ENCODE measurements at places on chromosomes 5 and 9.

- no peak for DNase-seq
These were observed 87.5 kb upstream of the SSBP2 start for GRCh38 chr5:81838307-81838906.

DNA sequence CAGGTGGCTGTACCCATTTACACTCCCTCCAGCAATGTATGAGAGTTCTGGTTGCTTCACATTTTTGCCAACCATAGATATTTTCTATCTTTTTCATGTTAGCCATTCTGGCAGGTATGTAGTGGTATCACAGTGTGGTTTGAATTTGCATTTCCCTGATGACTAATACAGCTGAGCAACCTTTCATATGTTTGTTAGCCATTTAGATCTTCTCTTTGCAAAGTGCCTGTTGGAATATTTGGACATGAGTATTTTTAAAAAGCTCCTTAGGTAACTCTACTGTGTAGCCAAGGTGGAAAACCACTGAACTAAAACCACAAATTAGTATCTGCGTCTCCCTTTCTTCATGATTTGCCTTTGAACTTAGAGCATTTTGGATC is 31.9 kb downstream of the IRF1 start:
- no peak for DNase-seq

GRCh38 chr5:148012801-148013200 is 51.0 kb upstream of the SPINK5 start:
- DNase-seq, result no peak

DNA sequence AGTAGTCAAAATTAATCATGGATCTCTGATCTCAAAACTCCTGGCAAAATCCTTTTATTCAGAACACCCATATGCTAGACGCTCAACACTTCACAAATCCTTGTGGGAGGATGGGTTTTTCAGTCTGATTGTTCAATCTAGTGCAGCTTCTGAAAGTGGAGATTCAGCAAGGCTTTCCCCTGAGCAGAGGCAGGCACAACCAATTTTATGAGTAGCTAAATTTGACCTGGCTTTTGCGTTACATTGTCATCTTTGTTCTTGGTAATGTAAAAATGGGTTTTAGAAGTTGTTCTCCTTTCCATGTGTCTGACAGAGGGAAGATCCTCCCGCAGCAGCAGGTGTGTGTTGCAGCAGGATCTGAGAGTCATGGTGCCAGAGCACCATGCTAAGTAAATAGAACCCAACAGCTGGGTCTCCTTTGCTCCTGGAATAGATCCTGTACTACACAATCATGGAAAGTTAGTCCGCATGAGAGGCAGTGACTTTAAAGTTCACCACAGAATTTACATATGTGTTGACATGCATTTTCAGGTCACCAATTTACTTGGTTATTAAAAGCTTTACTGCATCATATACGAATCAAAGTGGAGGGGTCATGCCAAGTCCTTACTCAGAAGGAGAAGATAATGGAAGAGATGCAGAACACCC is 70.1 kb upstream of the MEF2C start:
- no peak for DNase-seq

DNA sequence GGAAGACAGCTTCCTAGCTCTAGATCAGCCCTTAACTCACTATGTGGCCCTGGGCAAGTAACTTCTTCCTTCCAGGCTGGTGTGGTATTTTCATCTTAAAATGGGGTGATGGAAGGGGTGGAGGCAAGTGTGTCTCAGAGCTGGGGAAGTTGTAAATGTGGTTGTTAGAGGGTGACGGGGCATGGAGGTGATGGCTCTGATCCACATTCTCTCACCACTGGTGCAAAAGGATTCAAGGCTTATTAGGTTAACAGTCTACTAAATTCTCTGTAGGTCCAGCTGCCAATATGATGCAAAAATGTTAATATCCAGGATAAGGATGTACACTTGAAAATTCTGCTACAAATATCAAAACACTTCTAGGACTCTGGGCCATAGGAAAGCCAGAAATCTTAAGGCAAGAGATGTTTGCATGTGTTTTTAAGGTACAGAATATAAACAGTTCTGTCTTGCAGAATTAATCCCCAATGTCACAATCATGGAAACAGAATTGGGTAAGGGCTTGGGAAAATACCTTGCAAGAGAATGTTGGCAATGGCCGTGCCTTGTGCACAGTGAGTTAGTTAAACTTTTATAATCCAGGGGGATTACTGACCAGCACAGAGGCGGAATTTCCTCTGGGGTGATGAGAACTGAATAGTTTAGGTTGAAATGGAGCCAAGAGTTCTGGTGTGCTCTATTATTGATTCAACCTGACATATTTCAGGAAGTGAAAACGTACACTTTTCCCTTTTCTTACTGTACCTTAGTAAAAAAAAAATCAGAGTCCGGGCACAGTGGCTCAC is 19.8 kb downstream of the TNFSF15 start:
- DNase-seq, result peak; percentile 26

- no peak for DNase-seq
These were observed 780.1 kb upstream of the DMAC1 start for GRCh38 chr9:8579661-8580060.

DNA sequence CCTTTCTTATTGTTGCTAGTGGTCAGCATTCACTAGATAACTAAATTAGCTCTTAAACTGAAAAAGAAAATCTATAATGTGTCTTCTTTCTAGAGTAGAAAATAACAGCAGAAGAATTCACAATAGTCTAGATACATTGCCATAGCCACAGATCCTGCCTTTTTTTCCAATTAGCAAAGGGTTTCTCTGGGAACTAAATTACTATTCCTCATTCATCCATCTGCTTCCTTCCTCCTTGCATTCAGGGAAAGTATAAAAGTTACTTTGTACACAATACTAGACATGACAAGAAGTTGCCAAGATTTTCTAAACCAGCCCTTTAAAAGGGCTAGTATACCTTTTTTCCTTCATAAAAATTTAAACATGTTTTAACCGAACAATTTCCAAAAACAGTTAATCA is 21.2 kb upstream of the WDR41 start:
- DNase-seq, result no peak

- DNase-seq, result no peak
These were observed 917.6 kb upstream of the DMAC1 start for GRCh38 chr9:8717146-8717545.

- DNase-seq, result no peak
These were observed 57.9 kb downstream of the PBX3 start for GRCh38 chr9:125805057-125805456.

DNA sequence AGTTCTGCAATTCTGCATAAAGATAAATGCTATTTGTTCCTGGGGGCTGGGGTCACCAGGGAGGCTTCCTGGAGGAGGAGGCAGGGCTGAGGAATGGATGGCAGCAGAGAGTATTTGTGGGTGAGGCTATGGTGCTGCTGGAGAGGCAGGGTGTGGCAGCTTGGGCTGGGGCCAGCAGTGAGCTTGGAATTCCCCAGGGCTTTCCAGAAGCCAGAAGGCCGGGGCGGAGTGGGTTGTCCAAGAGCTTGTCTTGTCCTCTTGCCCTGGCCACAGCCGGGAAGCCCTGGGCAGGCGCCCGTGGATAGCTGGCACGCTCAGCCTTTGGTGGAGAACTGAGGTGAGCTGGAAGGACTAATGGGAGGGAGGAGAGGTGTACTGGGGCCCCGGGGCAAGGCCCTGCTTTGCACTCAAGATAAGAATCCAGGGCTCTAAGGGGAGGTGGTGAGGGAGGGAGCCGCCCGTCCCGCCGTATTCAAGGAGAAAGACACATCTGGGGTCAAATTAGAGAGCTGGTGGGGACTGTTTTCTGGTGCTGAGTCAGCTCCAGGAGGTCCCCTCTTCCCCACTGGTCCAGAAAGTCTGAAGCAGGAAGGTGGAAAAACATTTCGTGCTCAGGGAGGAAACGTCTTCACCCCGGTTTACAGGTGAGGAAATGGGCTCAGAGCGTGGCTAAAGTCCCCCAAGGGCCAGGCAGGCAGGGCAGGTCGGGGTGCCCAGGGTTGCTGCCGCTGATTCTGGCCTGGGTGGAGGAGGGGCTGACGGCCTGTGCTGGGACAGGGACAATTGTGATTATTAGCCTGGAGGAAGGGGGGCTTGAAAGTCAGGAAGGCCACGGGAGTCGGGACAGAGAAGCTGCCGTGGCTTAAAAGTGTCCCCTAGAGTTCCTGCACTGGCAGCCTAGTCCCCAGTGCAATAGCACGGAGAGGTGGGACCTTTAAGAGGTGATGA is 26.9 kb upstream of the CNOT6 start:
- no peak for DNase-seq

DNA sequence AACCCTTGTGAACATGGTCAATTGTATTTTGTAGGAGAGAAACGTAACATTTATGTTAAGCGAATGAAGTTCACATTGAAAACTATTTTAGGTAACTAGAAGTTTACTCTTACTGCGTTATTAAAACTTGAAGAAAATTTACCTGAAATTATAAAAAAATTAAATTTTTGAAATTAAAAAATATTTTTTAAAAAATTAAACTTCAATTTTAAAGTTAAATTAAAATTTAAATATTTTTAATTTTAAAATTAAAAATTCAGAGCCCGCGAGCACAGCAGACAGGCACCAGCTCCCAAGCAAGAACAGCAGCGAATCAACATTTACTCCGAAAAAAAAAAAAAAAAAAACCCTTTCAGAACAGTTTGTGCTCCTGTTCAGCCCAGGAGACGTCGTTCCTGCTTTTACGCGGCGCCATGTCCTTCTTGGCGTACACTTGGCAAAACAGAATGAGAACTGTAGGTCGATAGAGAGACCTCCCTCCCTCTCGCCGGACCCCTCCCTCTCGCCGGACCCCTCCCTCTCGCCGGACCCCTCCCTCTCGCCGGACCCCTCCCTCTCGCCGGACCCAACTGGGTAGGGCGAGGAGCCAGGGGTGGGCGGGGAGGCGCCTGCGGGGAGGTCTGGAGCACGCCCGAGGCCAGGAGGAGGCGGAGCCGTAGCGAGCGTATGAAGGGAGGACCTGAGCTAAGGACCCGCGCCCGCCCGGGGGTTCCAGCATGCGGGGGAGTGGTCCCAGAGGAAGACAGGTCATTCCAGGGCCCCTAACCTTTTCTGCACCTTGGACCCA is 235.8 kb downstream of the ROR2 start:
- no peak for DNase-seq

- no peak for DNase-seq
These were observed 12.2 kb downstream of the CCT5 start for GRCh38 chr5:10262121-10262774.

- DNase-seq, result no peak
These were observed 12.2 kb upstream of the RAPGEF6 start for GRCh38 chr5:131647048-131647769.

DNA sequence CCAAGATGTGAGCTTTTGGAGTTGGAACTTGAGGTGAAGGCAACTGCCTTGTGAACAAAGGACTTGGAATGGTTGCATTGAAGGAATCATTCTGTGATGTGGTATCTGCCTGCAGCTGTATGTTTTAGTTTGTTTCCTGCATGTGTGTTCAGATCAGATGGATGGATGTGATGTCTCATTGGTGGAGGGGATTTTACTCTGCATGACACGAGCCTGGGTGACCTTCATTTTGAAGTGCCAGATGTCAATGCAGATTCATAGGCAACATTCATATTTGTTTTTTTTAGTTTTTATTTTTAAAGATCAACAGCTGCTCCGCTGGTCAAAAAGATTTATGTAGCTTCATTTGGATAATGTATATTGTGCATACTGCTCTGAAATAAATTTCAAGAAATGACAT is 13.5 kb downstream of the FBXL7 start:
- peak; percentile 7 for DNase-seq

DNA sequence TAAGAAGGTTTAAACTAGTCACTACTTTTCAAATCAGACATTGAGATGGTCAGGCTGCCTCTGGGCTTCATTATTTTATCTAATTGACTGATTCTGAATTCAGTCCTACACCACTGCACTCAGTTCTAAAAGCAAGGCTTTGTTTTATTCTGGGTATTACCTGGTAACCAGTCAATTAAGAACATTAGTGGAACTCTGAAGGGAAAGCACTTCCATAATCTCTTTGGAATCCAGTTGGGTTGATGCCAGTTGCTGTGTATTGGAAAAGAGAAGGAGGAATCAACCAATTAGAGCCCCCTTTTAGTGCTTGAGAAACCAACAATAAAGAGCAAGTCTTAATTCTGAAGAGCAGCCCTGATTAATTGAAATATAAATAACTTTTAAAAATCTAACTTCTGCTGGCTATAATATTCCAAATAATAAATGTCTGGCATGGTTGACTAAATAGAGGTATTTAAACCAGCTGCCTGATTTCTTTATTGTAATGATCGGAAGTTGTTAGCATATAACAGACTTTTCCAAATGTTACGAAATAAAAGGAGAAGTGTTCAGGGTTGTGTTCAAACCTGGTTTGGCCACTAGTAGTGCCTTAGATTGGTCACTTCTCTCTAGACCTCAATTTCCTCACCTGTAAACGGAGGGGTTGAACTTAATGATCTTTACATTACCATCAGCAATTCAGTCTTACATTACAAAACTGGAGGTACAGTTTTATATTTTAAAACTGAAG is 32.0 kb downstream of the CPEB4 start:
- no peak for DNase-seq

DNA sequence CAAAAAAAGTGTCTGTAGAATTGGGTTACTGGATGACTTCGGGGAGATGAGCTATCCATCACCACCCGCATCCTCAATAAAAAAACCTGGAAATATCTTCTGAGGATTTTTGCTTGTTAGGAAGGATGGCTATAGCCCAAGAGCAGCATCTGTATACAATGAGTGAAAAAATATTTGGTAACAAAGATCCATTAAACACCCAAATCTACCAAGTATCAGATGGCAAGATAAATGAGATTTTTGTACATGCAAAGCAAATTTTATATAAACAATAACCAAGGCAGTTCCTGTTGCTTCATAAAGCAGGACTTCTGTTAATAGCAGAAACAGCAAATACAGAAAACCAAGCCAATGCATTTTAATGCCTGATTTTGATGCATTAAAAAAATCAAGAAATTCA is 166.6 kb downstream of the SLC28A3 start:
- DNase-seq, result no peak

DNA sequence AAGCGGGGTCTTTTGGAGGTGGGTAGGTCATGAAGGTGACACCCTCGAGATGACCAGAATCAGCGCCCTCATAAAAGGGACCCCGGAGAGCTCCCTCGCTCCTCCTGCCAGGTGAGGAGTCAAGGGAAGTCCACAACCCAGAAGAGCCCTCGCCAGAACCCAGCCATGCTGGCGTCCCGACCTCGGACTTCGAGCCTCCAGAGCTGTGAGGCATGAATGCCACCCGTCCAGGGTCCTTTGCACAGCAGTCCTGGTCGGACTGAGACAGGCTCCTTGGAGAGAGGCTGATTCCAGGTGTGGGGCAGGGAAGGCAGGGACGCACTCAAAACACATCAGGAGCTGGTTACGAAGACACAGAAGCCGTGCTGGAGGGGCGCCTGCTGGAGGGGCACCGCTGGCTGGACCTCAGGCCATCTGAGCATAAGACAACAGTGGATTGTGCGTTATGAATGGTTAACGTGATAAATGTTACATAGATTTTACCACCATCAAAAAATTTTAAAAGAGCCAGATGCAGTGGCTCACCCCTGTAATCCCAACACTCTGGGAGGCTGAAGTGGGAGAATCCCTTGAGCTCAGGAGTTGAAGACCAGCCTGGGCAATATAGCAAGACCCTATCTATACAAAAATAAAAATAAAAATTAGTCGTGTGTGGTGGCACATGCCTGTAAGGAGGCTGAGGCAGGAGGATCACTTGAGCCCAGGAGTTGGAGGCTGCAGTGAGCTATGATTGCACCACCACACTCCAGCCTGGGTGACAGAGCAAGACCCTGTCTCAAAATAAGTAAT is 5.7 kb upstream of the CLIC3 start:
- no peak for DNase-seq

GRCh38 chr5:746258-746761 is 38.2 kb downstream of the ZDHHC11B start:
- DNase-seq, result peak; percentile 78

- no peak for DNase-seq
These were observed 39.9 kb upstream of the GRIN3A start for GRCh38 chr9:101778332-101778731.

- DNase-seq, result no peak
These were observed 81.3 kb downstream of the SMARCA2 start for GRCh38 chr9:2096376-2096970.

GRCh38 chr9:130501639-130502038 is 56.9 kb downstream of the ASS1 start:
- DNase-seq, result no peak

Measured in esophagus muscularis mucosa (tissue), 4 donors.